NCI-H187 (cell line): ENCODE measurements at places on chromosomes 1 and 21.

- no peak for DNase-seq
Observed at GRCh38 chr1:28538286-28538685, 14.6 kb upstream of the TRNAU1AP start.

DNA sequence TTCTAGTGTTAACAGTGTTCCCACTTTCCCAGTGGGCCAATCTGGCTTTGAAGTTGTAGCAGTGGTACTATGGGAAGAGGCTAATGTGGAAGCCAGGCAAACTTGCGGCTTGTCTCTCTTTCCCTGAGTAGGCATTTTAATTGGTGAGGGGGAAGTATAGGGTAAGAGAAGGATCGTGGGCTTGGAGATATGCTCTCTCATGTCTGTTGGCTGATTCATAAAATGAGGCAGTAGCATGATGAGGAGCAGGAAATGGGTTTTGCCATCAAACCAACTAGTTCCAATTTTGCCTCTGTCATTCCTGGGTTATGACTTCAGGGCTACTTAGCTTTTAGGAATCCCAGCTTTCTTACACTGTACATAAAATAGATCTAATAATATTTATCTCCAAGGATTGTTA is 12.1 kb downstream of the C8A start:
- DNase-seq, result no peak

- no peak for DNase-seq
Observed at GRCh38 chr1:32761253-32761877, 55.8 kb downstream of the YARS1 start.

- no peak for DNase-seq
Observed at GRCh38 chr1:178587975-178588374, 75.1 kb downstream of the TEX35 start.

- no peak for DNase-seq
Observed at GRCh38 chr1:101164776-101165175, 72.0 kb upstream of the S1PR1 start.

DNA sequence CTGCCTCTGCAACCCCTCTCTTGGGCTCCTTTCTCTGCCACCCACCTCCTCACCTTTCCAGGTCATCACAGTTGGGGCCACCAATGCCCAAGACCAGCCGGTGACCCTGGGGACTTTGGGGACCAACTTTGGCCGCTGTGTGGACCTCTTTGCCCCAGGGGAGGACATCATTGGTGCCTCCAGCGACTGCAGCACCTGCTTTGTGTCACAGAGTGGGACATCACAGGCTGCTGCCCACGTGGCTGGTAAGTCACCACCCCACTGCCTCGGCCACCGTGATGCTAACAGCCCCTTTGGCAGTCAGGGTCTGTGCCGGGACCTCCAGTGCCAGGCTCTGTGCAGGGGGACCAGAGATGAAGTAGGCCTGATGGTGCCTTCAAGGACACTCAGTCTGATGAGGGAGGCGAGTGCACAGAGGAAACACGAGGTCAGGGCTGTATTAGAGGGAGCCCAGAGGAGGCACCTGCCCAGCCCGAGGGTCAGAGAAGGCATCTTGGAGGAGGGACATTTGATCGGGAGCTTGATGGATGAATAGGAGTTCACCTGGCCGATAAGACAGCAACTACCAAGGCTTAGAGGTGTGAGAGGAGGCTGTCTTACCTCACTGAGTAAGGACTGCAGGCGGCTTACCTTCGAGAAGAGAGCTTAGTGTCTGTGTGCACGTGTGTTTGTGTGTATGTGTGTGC is 18.1 kb downstream of the PCSK9 start:
- no peak for DNase-seq

DNA sequence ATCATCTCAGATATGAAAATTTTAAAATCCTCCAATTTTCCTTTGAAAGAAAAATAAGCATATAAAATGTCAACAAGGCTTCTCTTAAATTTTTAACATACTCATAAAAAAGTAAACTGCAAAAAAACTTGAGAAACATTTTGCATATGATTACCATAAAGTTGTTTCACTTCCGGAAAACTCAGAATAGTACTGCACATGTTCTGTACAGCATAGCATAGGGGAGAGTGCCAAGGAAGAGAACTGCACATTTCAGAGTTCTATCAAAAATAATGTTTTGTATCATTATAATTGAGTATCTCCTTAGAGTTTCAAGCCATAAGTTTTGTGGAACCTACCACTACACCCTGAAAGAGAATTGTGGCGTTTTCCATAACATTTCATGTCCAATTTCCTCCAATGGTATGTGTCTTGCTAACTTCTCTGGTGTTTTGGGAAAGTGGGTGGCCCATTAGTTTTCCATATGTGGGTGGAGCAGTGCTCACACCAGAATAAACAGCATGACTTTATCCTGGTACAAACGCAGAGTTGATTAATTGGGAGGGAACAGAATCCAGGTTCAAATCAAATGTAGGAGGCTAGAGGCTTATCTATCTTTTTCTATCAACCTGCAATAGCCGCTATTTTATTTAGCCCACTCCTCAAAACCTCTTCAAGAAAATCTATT is 430.9 kb downstream of the LMO4 start:
- no peak for DNase-seq

- no peak for DNase-seq
Observed at GRCh38 chr1:156241311-156241811, 623 bp upstream of the BGLAP start.

DNA sequence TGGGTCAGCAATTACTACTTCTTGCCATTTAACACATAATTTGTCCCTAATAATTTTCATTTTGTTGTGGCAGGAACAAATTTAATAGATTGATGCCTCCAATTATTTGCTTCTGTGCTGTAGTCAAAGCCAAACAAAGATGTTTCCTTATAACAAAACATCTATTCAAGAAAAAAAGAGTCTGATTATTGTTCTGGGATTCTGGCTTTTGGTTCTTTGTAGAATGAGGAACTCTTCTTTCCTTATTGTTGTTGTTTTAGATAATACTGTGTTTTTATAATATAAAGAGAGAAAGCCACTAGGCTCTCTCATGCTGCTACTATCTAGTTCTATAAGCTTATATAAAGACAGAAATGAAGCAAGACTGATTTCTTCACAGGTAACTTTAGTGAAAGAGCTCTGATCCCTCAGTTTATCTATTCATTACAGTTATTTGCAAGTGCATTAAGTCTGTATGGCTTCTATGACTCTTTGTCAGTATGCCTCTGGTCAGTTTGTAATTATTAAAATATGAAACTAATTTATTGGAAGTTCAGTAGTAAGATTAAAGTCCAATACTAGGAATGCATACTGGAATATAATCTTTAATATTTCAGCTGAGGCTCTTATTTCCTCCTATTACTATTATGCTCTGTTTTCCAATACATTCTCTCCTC is 37.4 kb downstream of the PRKACB start:
- no peak for DNase-seq

DNA sequence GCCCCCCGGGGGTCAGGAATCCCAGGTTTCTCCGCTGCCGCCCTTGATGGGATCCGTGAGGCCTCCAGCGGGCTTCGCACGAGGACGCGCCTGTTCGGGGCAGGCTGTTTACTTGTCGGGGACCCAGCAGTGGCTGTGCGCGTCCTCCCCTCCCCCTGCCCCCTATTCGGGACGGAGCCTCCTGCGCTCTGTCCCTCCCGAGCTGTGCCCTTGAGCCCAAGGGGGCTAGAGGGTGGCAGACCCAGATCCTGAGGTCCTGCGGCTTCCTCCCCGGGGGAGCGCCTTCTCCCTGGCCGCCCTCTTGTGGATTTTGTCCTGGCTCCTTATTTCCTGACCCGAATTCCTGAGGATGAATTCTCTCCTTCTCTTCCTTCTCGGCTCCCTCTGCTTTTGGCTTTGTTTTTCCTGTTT is 38.4 kb downstream of the PIK3CD start:
- no peak for DNase-seq

GRCh38 chr1:25113086-25113485 is 119.2 kb downstream of the SYF2 start:
- DNase-seq, result no peak

- no peak for DNase-seq
Observed at GRCh38 chr1:76824106-76824505, 43.2 kb upstream of the ST6GALNAC5 start.

DNA sequence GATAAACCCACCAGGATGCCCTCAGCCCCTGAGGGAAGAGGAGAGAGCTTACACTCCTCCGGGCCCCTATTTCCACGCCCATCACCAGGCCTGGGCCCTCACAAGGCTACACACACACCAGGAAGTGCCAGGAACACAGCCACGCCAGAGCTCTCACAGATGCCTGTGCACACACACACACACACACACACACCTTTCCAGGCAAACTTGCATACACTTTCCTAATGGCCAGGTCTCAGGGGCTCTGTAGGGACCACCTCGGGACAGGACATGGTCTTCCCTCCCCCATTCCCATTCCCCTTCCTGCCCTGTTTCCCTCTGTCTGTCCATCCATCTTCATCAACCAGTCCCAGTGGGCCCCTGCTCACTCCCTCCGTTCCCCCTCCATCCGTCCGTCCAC is 9.7 kb upstream of the EPHA2 start:
- no peak for DNase-seq
